ENCODE measurements at places on chromosomes 2 and 18.

- DNase-seq = no peak
These were observed 237.5 kb upstream of the CHAC2 start for GRCh38 chr2:53530126-53530525.

- DNase-seq = no peak
These were observed 482.2 kb downstream of the SPAG16 start for GRCh38 chr2:213766465-213766901.

- no peak for DNase-seq
These were observed 8.9 kb downstream of the EMILIN2 start for GRCh38 chr18:2855560-2856350.

DNA sequence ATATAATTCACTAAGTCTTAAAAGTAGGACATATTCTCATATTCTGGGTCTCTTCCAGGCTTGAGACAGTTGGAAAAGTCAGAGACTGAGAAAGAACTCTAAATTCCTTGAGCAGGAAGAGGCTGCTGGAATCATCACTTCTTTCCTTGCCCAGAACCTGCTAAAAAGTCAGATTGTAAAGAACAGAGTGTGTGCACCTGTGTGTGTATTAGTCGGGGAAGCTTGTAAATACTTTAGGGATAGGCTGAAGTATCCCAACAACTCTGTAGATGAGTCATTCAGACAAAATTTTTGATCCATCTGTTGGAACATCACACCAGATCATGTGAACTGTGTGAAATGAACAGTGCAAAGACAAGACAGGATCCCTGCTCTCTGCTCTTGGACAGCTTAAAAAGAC, 16.1 kb downstream of the GAREM1 start:
- no peak for DNase-seq

DNA sequence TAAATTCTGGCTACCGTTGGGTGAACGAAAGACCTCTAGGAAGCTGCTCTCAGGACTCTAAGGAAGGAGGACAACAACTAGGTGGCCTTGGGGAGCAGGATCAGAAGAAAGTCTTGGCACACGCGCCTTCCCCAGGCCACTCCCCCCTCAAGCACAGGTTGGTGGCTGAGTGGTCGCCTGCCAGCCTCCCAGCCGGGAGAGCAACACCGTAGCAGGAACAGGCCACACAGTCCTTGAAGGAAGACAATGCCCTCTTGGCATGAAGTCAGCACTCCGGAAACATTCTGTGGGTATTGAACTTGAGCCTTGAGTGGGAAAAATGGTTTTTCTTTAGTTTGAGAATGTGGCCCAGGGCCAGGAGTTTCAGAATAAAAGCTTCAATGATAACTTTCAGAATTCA, 87.4 kb upstream of the AGAP1 start:
- DNase-seq = no peak

- no peak for DNase-seq
These were observed 252.1 kb downstream of the LDLRAD4 start for GRCh38 chr18:13470516-13471197.

DNA sequence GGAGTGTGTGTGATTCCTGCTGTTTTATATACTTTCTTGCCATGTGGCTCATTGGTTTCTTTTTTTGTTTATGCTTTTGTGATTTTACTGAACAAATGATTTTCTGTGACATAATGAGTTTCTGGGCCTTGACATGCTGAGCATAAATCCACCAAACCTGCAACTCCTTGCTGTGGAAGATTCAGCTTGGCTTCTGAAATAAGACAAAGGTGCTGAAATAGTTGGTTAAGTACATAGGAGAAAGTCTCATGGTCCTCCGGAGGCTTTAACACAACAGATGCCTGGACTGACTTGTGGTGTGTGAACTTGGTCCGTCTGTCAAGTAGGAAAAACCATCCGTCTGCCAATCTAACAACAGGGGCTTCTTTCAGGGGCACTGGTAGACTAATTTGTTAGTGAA, 315.3 kb upstream of the CXCR4 start:
- DNase-seq = no peak

DNA sequence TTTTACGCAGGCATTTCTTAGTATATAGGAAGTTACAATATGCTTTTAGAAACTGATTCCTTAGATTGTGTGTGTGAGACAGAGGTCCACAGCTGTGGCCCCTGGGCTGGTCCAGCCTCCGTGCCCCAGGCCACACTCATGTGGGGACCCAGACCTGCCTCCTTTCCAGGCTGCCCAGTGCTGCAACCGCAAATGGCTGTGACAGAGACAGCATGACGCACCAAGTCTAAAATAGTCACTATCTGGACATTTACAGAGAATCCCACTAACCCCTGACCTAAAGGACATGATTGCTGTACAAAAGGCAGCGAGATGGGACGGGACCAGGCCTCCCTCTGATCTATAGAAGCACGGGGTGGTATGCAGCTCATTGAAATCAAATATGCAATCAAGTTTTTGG, 152.2 kb downstream of the TMEM18 start:
- DNase-seq = no peak

DNA sequence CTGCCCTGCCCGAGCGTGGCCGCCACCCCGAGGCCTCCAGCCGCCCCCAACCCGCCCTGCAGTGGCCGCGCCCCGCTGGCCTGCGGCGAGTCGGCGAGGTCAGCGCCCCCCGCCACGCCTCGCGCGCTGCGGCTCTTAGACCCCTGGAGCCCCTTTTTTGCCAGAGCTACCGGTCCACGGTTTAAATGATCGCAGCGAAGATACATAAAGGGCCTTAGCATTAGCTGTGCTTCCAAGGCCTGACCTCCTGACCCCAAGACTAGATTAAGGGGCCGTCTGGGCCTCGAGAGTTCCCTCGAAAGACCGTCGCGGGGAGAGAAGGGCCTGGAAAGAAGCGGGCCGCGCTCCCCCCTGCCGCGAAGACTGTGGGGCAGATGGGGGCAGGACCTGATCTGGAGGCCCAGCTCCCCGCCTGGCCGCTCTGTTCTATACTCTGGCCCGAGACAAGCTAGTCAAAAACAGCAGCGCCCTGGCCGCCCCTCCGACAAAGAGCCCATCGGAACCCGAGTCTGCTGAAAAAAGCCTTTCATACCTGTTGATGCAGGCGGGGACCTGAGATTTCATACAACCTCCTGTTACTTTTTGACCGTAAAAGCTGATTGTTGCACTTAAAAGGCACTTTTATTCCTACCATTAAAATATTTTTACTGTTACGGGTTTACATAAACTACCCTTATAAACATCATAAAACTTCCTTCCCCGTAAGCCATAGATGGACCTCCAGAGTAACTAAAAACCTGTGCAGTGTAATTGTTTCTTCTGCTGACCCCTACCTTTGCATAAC, 68.7 kb upstream of the PSMD14 start:
- no peak for DNase-seq

- DNase-seq = no peak
These were observed 7.4 kb downstream of the PMAIP1 start for GRCh38 chr18:59907172-59907571.

DNA sequence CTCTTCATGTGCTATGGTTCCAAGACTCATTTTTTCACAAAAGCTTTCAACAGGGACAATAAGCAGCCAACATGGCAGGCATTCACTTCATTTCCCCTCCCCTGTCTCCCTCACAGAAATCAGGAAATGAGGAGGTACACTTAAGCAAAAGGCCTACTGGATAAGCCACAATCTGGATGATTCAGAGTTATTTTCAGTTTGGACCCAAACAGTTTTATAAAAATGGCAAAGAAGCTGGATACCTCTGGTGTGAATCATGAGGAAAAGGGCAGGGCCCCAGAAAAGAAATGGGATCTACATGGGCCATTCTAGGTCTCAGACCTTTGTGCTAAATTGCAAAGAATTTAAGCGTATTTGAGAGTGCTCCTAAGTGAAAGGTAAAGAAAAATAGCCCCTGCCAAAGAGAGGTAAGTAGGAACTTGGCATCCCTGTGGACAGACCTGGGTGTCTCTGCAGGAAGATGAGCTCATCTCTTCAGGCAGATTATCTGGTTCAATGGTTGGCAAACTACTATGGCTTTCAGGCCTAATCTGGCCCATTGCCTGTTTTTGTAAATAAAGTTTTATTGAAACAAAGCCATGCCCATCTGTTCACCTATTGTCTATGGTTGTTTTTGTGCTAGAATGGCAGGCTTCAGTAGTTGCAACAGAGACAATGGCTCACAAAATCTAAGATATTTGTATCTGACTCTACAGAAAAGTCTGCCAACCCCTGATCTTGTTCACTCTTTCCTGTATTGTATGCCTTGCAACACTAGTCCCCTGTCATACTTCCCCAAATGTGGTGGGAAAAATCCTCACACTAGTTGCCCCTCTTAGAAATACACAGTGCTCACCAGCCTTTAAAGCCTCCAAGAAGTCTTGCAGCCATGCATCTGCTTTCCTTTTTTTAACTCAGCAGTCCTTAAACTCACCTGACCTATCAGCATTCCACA, 315.0 kb downstream of the ALK start:
- no peak for DNase-seq
